ENCODE measurements at places on chromosomes 4 and X. TPM values are rescaled to one million over a fixed set of nuclear protein-coding genes. Genes with fewer than 3 reads are reported as not detected.

The COX7B2 gene
- not detected for total RNA-seq

The ESX1 gene
- total RNA-seq = not detected

The CENPI gene
- 2.4 TPM for total RNA-seq

The PRKG2 gene
- total RNA-seq = 0.85 TPM

The FGF16 gene
- total RNA-seq = 0.49 TPM

The SHROOM4 gene
- 9.7 TPM for total RNA-seq

The TMSB15C gene
- total RNA-seq = 0.49 TPM

The HSD17B13 gene
- total RNA-seq = 1.4 TPM

The FUNDC2 gene
- total RNA-seq = 68.8 TPM

The PAGE4 gene
- total RNA-seq = not detected

All from subcutaneous adipose tissue (tissue), 4 donors.